ENCODE measurements at places on chromosomes 4 and X.

DNA sequence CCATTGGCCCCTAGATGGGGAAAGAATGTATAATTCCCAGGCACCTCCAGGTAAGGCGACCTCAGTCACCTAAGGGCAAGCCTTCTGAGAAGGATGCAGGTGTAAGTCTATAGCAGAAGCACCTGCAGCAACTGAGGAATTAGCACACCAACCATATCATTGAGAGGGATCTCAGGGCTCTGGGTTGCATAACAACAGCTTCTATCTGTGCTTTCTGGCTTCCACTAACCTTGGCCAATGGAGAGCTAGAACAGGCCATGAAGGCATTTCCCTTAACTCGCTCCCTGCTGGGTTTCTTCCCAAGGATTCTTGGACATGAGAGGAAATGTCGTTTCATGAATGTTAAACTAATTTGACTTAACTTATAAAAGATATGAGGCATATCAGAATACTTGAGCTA, 177.8 kb upstream of the GK2 start:
- DNase-seq: no peak

DNA sequence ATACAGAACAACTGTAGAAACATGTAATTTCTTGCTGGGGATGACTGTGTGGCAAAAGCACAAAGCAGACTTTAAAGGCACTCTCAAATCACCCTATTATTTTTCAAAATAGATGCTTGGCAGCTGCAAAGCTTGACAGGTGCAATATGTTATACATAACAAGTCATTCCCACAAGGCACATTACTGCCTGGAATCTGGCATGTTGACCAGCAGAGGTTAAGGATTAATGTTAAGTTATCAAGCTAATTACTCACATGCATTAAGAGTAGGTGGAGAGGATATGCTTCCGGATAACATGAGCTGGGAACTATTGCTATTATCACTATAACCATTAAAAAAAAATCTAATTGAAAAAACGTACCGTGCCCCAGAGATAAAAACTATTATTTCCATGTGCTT, 17.8 kb downstream of the ANOS1 start:
- DNase-seq: no peak

- no peak for DNase-seq
Measured at GRCh38 chrX:19593690-19594089, 78.4 kb upstream of the MAP3K15 start.

GRCh38 chr4:100742045-100742444, 224.2 kb upstream of the EMCN start:
- DNase-seq: no peak

- DNase-seq: no peak
Measured at GRCh38 chr4:48369771-48370170, 28.4 kb downstream of the SLAIN2 start.

DNA sequence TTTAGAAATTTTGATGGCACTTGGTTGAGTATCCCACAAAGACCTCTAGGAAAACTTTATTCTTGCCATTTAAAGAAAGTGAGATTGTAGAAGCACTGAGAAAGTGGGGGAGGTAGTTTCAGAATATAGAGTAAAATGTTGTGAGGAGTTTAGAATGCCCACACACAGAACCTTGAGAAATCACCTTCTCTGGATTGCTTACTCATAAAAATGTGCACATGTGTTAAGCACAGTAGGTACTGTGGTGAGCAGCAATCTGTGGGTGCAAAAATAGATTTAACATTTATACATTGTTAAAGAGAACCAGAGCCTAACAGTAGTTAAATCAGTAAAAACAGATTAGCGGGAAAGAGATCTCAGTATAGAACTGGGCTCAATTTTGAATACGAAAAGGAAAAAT, 201.2 kb upstream of the NWD2 start:
- no peak for DNase-seq

DNA sequence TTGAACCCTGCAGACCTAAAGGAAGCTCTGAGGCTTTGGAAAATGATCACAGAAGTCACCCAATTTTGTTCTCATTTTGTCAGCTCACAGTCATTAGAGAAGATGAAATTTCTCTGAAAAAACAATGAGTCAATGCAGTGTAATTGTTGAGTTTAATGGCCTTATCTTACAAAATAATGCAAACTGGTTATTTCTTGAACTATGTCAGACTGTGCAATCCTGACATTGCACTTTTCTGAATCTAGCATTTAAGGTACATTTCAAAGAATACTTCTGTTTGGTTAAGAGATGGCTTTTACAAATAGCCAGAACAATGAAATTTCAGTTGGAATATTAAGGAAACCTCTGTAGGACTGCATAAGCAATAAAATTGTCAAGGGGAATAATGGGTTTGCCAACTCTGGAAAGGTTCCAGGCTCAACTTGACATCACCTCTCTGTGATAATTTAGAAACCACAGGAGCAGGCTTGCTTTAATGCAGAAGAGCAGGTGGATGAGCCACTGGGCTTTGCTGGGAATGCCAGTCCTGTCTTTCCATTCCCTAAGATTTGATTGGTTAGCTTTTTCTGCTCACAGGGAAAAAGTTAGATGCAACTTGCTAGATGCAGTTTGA, 222.8 kb downstream of the FRMPD4 start:
- no peak for DNase-seq

DNA sequence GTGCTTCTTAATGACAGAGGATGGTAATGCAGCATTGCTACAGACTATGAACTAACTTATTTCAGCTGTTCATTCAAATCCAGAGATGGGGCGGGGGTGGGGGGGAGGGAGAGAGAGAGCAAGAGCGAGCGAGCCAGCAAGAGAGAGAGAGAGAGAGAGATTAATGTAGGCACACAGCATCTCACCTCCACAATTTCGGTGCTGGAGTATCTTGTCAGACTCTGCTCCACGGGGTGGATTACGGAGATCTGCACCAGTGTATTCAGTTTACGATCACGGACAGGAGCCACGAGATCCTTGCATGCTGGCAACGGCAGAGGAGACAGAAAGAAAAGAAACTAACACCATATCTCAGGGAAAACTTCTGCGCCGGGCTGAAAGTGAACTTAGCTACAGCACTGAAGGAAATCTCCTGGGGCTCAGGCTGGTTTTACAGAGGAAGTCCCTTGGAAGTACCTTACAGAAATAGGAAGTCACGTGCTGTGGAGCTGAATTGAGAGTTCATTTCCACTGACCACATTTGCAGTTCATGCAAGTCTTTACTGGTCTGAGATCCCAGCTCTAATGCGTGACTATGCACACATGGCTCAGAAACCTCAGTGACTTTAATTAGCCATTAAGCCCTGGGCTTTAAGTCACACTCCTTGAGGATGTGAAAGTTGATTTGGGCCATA, 440.9 kb downstream of the INPP4B start:
- DNase-seq: no peak

DNA sequence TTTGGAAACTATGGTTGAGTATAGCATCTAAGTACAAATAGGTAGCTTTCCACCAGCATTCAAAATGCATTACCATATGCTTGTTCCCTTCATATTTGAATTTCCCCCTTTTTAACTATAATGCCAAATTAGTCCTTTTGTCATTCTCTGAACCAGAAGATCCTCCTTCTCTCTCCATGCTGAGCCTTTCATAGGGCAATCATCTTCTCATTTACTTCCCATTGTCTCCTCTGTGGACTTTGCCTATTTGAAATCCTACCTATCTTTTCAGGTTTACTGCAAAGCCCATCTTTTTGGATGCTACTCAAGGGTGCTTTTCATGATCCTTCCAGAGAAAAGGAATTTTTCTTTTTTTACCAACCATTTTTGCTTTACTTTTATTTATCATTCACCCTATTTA, 54.7 kb downstream of the DKK2 start:
- no peak for DNase-seq

- no peak for DNase-seq
Measured at GRCh38 chrX:108169768-108170167, 78.2 kb downstream of the ATG4A start.

DNA sequence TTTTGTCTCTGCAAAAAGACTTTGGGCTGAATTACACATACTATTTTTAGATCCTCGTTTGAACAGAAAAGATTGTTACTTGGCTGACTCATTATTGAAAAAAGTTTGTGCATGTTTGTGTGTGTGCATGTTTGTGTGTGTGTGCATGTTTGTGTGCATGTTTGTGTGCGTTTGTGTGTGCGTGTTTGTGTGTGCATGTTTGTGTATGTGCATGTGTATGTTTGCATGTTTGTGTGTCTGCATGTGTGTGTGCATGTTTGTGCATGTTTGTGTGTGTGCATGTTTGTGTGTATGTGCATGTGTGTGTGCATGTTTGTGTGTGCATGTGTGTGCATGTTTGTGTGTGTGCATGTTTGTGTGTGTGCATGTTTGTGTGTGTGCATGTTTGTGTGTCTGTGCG, 201.1 kb upstream of the FAT1 start:
- no peak for DNase-seq

DNA sequence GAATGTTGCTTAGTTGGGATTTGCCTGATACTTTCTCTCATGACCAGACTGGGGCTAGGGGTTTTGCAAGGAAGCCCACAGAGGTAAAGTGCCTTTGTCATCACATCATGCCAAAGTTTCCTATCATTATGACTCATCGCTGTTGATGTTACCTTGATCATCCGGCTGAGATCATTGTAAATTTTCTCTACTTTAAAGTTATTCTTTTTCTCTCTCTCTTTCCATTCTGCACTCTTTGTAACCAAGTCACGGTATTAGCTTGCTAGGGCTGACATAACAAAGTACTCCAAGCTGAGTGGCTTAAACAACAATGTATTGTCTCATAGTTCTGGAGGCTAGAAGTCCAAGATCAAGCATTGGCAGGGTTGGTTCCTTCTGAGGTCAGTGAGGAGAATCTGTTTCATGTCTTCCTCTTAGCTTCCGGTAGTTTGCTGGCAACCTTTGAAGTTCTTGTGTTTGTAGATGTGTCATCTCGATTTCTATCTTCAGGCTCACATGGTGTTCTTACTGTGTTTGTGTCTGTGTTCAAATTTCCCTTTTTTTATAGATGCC, 113.0 kb downstream of the DTHD1 start:
- DNase-seq: no peak

GRCh38 chrX:150364347-150365050, 1.4 kb downstream of the MAMLD1 start:
- DNase-seq: no peak

- no peak for DNase-seq
Measured at GRCh38 chr4:186104114-186104889, at the start of gene FAM149A. Gene FAM149A (plus strand): TSS chr4:186104704.
